ENCODE measurements at places on chromosomes 6 and 20.

- DNase-seq = no peak
Measured at GRCh38 chr6:116512111-116512559, 696 bp downstream of the CALHM5 start.

GRCh38 chr6:93794166-93794565, 374.8 kb upstream of the EPHA7 start:
- no peak for DNase-seq

DNA sequence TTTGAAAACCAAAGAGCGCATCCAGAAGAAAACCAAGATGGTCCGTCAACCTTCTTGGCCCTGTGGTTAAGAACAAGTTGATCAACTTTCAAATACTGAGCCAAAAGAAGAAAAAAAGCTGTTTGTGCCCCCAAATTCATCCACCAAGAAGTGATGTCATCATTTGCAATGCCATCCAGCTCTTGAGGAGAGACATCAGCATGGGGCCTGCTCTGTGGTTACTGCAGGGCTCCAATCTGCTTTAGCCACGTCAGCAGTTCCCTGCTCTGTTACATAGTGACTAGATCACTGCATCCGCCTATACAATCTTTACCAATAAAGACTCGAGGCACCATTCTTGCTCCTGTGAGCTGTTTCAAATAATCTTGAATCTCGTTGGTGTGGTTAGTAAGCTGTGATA, 75.0 kb upstream of the BLCAP start:
- no peak for DNase-seq

GRCh38 chr6:40986921-40987819, 51.9 kb downstream of the UNC5CL start:
- DNase-seq = no peak

- no peak for DNase-seq
Measured at GRCh38 chr6:98041056-98041455, 758.0 kb upstream of the MMS22L start.

Measured in foreskin melanocyte (primary cell).